ENCODE measurements at places on chromosomes 6 and 20. TPM values are rescaled to one million over a fixed set of nuclear protein-coding genes. Genes with fewer than 3 reads are reported as not detected.

DNA sequence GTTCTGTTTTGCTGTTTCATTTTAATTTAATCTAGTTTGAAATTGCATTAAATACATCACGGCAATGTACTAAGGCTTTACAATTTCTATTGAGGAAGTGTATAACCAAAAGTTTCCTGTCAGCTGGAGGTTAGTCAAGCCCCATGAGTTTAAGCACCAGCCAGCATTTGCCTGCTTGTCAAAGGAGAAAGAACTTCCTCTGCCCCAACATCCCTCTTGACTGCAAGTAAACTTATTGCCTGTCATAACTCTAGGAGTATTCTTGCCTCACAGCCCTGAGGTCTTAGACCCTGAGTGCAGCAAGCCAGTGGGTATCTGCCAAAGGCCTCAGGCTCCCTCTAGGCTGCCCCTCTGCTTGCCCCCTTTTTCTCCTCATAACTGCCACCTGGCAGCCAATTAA, 106.7 kb upstream of the INSM1 start:
- H3K27me3 ChIP-seq = no peaks in the 10 kb centered on the region
- no peak for DNase-seq
- H3K27ac ChIP-seq = no peak overlapping the region
- no peak overlapping the region for H3K4me3 ChIP-seq
- no peaks in the 10 kb centered on the region for H3K36me3 ChIP-seq

DNA sequence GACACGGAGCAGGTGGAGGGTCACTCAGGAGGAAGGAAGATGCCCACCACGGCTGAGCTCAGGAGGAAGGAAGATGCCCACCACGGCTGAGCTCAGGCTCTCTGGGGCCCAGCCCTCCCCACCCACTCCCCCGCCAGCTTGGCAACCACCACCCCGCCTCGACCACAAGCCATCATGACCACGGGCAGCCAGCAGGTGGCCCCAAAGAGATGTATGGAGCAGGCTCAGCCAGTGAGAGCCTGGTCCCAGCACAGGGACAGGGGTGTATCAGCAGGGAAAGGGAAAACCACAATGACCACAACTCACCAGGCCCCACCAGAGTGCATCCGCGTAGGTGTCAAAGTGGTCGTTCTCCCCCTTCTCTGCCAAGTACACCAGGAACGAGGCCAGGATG, 30.4 kb downstream of the KCNQ2 start:
- peak; percentile 43 for DNase-seq
- H3K36me3 ChIP-seq = no peaks in the 10 kb centered on the region
- no peaks in the 10 kb centered on the region for H3K4me1 ChIP-seq
- no peaks in the 10 kb centered on the region for H3K27me3 ChIP-seq

GRCh38 chr6:133033263-133033662, 207.9 kb upstream of the EYA4 start:
- H3K36me3 ChIP-seq = no peaks in the 10 kb centered on the region
- DNase-seq = no peak
- no peak overlapping the region for H3K4me3 ChIP-seq
- H3K4me1 ChIP-seq = no peaks in the 10 kb centered on the region

DNA sequence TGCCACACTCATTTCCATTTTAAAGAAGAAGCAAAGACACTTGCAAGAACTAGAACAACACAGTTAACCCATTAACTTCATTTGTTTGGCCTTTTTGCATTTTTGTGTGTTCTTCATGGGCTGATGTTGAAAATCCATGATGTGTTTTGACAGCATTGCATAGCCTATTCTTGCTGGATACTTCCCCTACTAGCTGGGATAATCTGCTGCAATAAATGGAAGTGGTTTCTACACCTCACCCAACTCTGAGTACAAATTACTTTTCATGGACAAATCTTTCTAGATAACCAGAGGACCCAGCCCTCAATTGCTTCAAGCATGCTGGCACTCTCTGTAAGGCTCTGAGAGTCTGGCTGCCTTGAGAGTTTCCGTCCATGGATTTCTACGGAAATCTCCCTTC, 26.5 kb downstream of the CST9L start:
- H3K27ac ChIP-seq = no peak overlapping the region
- H3K4me1 ChIP-seq = no peaks in the 10 kb centered on the region

- H3K36me3 ChIP-seq = no peaks in the 10 kb centered on the region
- peaks cover 7% of the 10 kb centered on the region for H3K4me1 ChIP-seq
- H3K27ac ChIP-seq = no peak overlapping the region
- DNase-seq = no peak
- no peak overlapping the region for H3K4me3 ChIP-seq
- H3K27me3 ChIP-seq = no peaks in the 10 kb centered on the region
These were observed 15.6 kb upstream of the SHLD1 start for GRCh38 chr20:5734602-5735001.

GRCh38 chr6:109595998-109596397, 95.0 kb downstream of the AK9 start:
- no peak overlapping the region for H3K4me3 ChIP-seq
- H3K4me1 ChIP-seq = no peaks in the 10 kb centered on the region
- no peaks in the 10 kb centered on the region for H3K27me3 ChIP-seq
- no peaks in the 10 kb centered on the region for H3K36me3 ChIP-seq

DNA sequence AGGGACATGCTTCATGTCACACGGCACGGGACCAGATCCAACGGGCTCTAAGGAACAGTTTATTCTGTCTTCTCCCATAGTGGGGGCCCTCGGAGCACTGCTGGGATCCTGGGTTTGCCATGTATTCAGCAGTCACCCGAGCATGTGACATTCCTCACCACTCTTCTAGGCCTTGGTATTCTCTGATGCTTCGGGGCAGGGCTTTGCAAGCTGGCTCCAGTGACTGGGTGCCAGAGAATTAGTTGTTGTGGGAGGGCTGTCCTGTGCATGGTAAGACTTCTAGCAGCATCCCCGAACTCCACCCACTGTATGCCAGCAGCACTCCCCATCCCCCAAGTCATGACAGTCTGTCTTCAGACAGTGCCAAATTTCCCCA, 5.4 kb downstream of the CCN5 start:
- no peaks in the 10 kb centered on the region for H3K4me1 ChIP-seq
- H3K27me3 ChIP-seq = no peaks in the 10 kb centered on the region
- peak overlapping the region; percentile 71 for H3K27ac ChIP-seq
- no peak for DNase-seq

- H3K4me3 ChIP-seq = no peak overlapping the region
- no peak for DNase-seq
- H3K27me3 ChIP-seq = no peaks in the 10 kb centered on the region
- no peak overlapping the region for H3K27ac ChIP-seq
- peaks cover 7% of the 10 kb centered on the region for H3K36me3 ChIP-seq
These were observed 21.2 kb downstream of the TRIM15 start for GRCh38 chr6:30184417-30185031.

DNA sequence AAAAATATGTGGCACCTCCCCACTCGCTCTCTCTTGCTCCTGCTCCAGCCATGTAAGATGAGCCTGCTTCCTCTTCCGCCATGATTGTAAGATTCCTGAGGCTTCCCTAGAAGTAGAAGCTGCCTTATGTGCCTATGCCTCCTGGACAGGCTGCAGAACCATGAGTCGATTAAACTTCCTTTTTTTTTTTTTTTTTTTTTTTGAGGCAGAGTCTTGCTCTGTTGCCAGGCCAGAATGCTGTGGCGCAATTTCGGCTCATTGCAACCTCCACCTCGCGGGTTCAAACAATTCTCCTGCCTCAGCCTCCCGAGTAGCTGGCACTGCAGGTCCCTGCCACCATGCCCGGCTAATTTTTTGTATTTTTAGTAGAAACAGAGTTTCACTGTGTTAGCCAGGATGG, 112.5 kb downstream of the FAM217A start:
- no peak for DNase-seq
- H3K4me3 ChIP-seq = no peak overlapping the region
- no peaks in the 10 kb centered on the region for H3K4me1 ChIP-seq
- H3K36me3 ChIP-seq = no peaks in the 10 kb centered on the region
- no peaks in the 10 kb centered on the region for H3K27me3 ChIP-seq

GRCh38 chr6:117810269-117810668, 96.8 kb upstream of the SLC35F1 start:
- H3K27ac ChIP-seq = no peak overlapping the region
- no peaks in the 10 kb centered on the region for H3K4me1 ChIP-seq
- no peaks in the 10 kb centered on the region for H3K36me3 ChIP-seq
- no peak overlapping the region for H3K4me3 ChIP-seq
- DNase-seq = no peak

DNA sequence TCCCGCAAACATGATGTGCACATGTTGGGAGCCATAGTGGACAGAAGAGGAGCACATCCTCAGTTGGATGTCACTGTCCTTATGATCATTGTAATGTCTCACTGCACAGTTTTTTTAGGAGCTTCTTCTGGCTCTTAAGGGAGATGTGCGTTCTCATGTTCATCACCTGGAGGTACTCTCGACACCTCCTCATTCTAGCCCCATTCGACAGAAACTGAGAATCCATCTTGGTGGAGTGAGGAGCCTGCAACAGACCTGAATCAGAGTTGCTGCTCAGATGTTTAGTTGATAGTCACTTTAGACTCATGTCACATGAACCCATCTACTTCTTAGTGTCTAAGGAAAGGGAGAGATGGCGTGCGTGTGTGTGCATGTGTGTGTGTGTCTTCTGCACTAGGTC, 2.3 kb upstream of the BMP6 start:
- H3K4me3 ChIP-seq = no peak overlapping the region
- H3K27me3 ChIP-seq = peaks cover 3% of the 10 kb centered on the region
- H3K27ac ChIP-seq = no peak overlapping the region
- no peaks in the 10 kb centered on the region for H3K36me3 ChIP-seq

DNA sequence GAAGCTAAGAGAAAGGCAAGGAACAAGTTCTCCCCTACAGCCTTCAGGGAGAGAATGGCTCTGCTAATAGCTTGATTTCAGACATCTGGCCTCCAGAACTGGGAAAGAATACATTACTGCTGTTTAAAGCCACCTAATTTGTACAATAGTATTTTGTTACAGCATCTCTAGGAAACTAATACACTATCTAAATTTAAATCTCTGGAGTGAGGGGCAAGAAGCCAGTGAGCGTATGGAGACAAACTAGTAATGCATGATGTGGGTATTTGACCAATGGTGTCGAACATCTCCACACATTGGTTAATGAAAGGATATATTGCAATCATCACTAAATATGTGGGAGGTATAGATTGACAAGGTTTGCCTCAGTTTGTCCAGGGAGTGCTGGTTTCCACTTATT, 451.5 kb downstream of the EPM2A start:
- H3K27me3 ChIP-seq = no peaks in the 10 kb centered on the region
- no peaks in the 10 kb centered on the region for H3K4me1 ChIP-seq

DNA sequence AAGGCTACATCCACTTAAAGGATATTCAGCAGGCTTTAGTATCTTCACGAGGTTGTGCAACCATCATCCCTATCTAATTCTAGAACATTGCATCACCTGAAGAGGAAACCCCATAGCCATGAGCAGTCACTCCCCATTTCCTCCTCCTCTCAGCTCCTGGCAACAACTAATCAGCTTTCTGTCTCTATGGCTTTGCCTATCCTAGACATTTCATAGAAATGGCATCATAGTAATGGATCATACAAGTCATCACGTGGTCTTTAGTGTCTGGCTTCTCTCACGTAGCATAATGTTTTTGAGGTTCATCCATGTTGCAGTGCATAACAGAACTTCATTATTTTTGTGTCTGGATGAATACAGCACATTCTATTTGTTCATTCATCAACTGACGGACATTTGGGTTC, 20.5 kb downstream of the SNAI1 start:
- no peak for DNase-seq
- no peak overlapping the region for H3K4me3 ChIP-seq
- no peaks in the 10 kb centered on the region for H3K4me1 ChIP-seq
- H3K27me3 ChIP-seq = no peaks in the 10 kb centered on the region
- no peak overlapping the region for H3K27ac ChIP-seq

DNA sequence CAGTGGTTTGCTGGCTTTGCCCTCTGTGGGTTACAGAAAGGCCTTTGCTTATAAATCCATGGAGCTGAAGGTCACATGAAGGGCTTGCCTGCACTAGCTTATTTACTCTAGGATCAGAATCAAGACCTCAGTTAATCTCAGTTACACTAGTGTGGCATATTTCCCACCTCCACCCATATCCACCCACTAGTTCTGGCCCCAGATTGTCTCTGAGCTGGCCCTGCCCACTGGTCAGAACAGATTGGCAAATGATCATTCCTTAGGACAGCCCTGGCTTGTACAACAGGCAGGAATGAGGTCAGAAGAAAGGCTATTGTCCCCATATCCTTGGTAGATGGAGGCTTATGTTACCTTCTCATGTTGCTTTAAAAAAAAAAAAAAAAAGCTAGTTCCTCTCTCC, 33.3 kb upstream of the SASH1 start:
- H3K27me3 ChIP-seq = no peaks in the 10 kb centered on the region
- H3K4me1 ChIP-seq = peaks cover 2% of the 10 kb centered on the region
- H3K4me3 ChIP-seq = no peak overlapping the region
- no peak overlapping the region for H3K27ac ChIP-seq
- H3K36me3 ChIP-seq = no peaks in the 10 kb centered on the region

GRCh38 chr20:21063276-21063675, 42.9 kb downstream of the LINC00237 start:
- no peak for DNase-seq
- no peaks in the 10 kb centered on the region for H3K4me1 ChIP-seq
- H3K27me3 ChIP-seq = no peaks in the 10 kb centered on the region
- no peak overlapping the region for H3K4me3 ChIP-seq

- H3K27me3 ChIP-seq = no peaks in the 10 kb centered on the region
- no peak overlapping the region for H3K27ac ChIP-seq
- no peaks in the 10 kb centered on the region for H3K36me3 ChIP-seq
These were observed 88.8 kb downstream of the DZANK1 start for GRCh38 chr20:18377896-18378481.

- no peaks in the 10 kb centered on the region for H3K36me3 ChIP-seq
- no peaks in the 10 kb centered on the region for H3K27me3 ChIP-seq
- DNase-seq = no peak
- H3K4me3 ChIP-seq = no peak overlapping the region
- H3K4me1 ChIP-seq = no peaks in the 10 kb centered on the region
- no peak overlapping the region for H3K27ac ChIP-seq
These were observed 134.4 kb downstream of the ERMARD start for GRCh38 chr6:169885831-169886230.

DNA sequence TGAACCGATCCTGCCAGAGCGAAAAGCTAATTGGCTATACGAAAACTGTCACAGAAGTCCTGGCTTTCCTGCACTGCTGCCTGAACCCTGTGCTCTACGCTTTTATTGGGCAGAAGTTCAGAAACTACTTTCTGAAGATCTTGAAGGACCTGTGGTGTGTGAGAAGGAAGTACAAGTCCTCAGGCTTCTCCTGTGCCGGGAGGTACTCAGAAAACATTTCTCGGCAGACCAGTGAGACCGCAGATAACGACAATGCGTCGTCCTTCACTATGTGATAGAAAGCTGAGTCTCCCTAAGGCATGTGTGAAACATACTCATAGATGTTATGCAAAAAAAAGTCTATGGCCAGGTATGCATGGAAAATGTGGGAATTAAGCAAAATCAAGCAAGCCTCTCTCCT, 14.2 kb downstream of the CCR6 start:
- H3K4me3 ChIP-seq = no peak overlapping the region
- no peaks in the 10 kb centered on the region for H3K4me1 ChIP-seq
- no peak for DNase-seq
- no peak overlapping the region for H3K27ac ChIP-seq

The RIPOR2 gene
- 66.9 TPM for total RNA-seq

The METTL24 gene
- 2.0 TPM for total RNA-seq

The BTNL2 gene
- not detected for total RNA-seq

The TSPO2 gene
- total RNA-seq = 0.57 TPM

The PKIG gene
- total RNA-seq = 45.7 TPM

The CST4 gene
- not detected for total RNA-seq

The KCNS1 gene
- 3.0 TPM for total RNA-seq

The MATN4 gene
- 0.49 TPM for total RNA-seq

The ZNF512B gene
- 18.9 TPM for total RNA-seq

The YWHAB gene
- total RNA-seq = 186 TPM

The SPATA25 gene
- total RNA-seq = 3.8 TPM
